Breast epithelium (tissue), 4 donors: ENCODE measurements at places on chromosomes 5 and 9. TPM values are rescaled to one million over a fixed set of nuclear protein-coding genes. Genes with fewer than 3 reads are reported as not detected.

- no peaks in the 10 kb centered on the region for H3K4me1 ChIP-seq
- DNase-seq, result no peak
- no peaks in the 10 kb centered on the region for H3K36me3 ChIP-seq
- H3K27ac ChIP-seq, result no peak overlapping the region
Measured at GRCh38 chr5:179187681-179188575, 127.8 kb downstream of the ZNF354C start.

DNA sequence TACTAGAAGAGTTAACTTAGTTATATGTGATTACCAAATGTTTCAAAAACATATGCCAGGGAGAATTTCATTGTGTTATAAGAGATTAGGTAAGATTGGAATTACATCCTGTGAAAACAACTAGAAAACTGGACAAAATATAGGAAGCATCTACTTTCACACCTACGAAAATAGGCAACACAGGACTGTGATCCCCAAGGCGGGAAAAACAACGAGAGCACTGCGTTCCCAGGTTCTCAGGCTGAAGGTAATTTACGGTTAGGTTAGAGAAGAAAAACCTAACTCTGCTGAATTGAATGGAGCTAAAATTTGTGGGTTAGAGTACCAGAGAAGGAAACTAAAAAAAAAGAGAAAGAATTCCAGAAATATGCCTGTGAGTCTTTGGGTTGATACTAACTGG, 28.4 kb downstream of the ACOT12 start:
- H3K27me3 ChIP-seq, result no peaks in the 10 kb centered on the region
- no peak overlapping the region for H3K4me3 ChIP-seq
- no peaks in the 10 kb centered on the region for H3K36me3 ChIP-seq
- no peak for DNase-seq
- H3K4me1 ChIP-seq, result no peaks in the 10 kb centered on the region

DNA sequence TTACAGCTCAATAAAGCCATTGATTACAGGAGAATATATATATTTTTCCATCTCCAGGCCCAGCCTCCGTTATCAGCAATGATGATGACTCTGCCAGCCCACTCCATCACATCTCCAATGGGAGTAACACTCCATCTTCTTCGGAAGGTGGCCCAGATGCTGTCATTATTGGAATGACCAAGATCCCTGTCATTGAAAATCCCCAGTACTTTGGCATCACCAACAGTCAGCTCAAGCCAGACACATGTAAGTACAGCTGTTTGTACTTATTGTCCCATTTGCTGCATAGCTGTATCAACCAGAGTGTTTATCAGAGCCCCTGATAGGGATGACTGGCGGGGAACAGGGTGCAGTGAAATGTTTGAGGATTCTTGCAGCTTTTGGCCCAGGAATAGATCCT, 197.7 kb downstream of the NTRK2 start:
- no peak for DNase-seq
- no peaks in the 10 kb centered on the region for H3K27me3 ChIP-seq
- H3K4me3 ChIP-seq, result no peak overlapping the region
- no peak overlapping the region for H3K27ac ChIP-seq

- H3K27ac ChIP-seq, result no peak overlapping the region
- no peaks in the 10 kb centered on the region for H3K4me1 ChIP-seq
- no peaks in the 10 kb centered on the region for H3K36me3 ChIP-seq
- DNase-seq, result no peak
- no peak overlapping the region for H3K4me3 ChIP-seq
Measured at GRCh38 chr5:6496207-6496584, 47.5 kb downstream of the UBE2QL1 start.

DNA sequence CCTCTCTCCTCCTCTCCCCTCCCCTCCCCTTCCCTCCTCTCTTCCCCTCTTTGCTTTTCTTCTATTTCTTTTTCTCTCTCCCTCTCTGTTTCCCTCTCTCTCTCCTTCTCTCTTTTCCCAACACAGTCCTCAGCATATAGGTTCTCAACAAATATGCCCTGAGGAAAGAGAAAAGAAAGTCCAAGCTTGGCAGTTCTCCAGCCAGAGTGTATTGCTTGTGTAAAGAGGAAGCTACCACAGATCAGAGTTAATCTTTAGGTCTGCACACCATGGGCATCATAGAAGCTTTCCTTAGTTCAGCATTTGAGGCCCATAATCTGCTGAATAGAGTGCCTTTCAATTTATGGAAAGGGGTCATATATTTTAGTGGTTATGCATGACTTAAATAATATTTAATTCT, 382.8 kb upstream of the WWC1 start:
- H3K27ac ChIP-seq, result no peak overlapping the region
- no peaks in the 10 kb centered on the region for H3K36me3 ChIP-seq
- H3K4me3 ChIP-seq, result no peak overlapping the region
- H3K27me3 ChIP-seq, result no peaks in the 10 kb centered on the region

DNA sequence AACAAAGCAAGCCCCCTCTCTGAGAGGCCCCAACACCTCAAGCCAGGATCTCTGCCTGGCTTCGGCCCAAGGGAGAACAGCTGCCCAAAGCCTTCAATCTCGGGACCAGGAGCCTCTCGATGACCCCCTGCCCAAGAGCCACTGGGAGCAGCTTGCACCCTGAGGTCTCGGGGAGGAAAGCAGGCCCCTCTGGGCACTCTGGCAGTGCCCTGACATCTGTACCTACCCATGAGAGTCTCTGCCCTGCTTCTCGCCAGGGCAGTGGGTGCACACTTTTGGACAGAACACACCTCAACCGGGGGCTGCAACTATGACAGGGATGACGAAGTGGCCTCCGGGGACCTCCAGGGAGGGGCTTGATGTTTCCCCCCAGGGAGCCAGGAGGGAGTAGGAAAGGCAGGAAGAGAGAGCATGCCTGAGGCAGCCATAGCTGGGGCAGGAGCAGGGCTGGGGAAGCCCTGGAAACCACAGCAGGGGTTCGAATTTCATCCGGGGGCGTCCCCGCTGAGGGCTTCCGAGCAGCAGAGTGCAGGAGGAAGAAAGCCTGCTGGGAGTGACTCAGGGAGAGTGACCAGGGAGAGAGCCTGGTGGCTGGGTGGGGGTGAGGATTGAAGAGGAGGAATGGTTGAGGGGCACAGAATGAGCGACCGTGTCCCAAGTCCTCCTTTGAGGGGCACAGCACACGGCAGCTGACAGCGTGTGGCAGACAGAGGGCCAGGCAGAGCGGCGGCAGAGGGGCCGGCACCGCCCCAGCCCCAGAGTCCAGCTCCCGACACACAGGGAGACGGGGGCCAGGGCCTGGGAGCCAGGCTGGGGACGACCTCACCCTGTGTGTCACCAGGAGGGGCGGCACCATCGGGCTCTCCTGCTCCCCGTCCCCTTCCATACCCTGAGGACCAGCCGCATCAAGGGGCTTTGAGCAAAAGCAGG, 1.8 kb downstream of the LPCAT1 start:
- no peak for DNase-seq
- H3K27me3 ChIP-seq, result no peaks in the 10 kb centered on the region
- H3K4me1 ChIP-seq, result no peaks in the 10 kb centered on the region

DNA sequence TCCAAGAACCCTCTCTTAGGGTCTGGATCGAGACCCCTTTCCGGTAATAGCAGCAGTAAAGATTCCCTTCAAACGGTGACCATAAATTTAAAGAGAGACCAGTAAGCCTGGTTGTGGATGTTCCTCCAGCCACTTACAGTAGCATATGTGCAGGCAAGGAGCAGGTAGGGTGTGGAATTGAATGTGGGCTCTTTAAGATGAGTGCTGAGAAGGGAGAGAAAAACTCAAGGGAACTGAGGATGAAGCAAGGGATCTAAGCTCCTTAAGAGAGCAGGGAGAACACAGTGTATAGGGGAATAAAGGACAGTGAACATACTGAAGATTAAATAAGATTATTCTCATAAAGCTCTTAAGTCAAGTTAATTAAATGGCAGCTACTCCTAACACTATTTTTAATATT, 51.3 kb downstream of the DPYSL3 start:
- peak overlapping the region; percentile 20 for H3K27ac ChIP-seq
- no peaks in the 10 kb centered on the region for H3K4me1 ChIP-seq
- no peak overlapping the region for H3K4me3 ChIP-seq
- DNase-seq, result no peak
- H3K27me3 ChIP-seq, result no peaks in the 10 kb centered on the region

DNA sequence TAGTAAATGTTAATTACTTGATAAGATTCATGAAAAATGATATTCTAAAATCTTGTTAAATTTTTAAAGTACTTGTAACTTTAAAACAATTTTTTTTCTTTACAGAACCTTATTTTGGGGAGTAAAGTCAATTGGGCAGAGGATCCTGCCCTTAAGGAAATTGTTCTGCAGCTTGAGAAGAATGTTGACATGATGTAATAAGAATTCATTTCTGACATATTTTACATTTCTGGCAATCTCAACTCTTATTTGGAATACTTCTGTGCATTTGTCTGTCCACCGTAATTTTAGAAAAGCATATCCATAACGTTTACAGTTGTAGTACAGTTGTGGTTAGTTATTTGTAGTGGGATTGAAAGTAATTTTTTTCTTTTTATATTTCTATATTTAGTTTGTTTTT, 20.2 kb downstream of the CENPH start:
- H3K4me1 ChIP-seq, result no peaks in the 10 kb centered on the region
- no peak overlapping the region for H3K27ac ChIP-seq
- no peaks in the 10 kb centered on the region for H3K27me3 ChIP-seq
- DNase-seq, result no peak
- no peaks in the 10 kb centered on the region for H3K36me3 ChIP-seq

GRCh38 chr5:140881889-140882590, at the start of gene PCDHA13:
Gene PCDHA13 (plus strand): TSS chr5:140882124. CDS start chr5:140882269, 145 bp downstream.
- no peak for DNase-seq
- H3K4me1 ChIP-seq, result no peaks in the 10 kb centered on the region
- no peaks in the 10 kb centered on the region for H3K36me3 ChIP-seq
- H3K4me3 ChIP-seq, result peak within 1 kb of the TSS; percentile 50

DNA sequence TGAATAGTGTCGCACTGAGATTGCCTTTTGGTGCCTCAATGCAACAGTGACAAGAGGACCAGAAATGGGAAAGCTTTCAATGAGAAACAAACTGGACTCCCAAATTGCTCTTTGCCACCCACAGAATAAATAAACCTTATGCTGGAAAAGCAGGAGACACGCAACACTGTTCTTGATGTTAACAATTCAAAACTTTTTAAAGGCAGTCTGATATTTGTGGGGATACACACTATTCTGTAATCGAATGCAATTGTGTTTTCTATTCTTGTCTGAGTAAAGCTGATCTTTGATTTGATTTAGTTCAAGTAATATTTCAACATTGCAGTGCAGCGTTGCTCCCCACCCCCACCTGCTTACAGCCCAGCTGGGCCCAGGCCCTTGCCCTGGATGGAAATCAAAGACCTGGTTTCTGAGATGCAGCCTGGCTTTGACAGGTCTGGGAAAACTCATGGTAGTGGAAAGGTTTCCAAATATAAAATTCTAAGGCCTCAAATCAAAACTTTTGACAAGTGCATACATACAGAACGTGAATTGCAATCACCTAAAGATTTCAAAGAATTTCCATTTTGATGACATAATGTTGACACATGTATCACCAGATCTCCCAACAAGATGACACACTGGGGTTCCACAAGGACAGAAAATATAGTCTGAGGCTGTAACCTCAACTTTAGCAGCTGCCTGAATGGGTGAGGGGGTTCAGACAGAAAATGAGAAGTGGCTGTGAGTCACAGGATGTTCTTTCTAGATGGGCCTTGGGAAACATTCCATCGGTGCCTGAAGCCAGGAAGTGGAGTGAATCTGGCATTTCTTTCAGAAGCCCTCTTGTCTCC, 55.1 kb downstream of the ABCA1 start:
- peak overlapping the region; percentile 29 for H3K27ac ChIP-seq
- H3K4me1 ChIP-seq, result peaks cover 4% of the 10 kb centered on the region
- H3K4me3 ChIP-seq, result no peak overlapping the region

GRCh38 chr5:5688925-5689310, 266.4 kb downstream of the ICE1 start:
- no peaks in the 10 kb centered on the region for H3K4me1 ChIP-seq
- H3K36me3 ChIP-seq, result no peaks in the 10 kb centered on the region
- no peak for DNase-seq
- no peak overlapping the region for H3K4me3 ChIP-seq
- H3K27me3 ChIP-seq, result no peaks in the 10 kb centered on the region

DNA sequence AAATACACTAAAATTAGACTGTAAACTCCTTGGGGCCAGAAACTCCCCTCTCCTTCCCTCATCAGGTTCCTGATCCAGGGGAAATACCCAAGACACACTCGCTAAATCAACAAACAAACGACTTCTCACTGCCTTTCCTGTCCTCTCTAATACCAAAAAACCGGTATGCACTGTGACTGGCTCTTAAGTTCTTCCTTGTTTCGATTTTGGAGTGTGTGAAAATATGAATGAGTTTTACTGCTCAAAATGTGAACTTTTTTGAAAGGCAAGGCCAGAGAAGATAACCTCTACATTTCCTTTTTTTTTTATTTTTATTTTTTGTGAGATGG, 81.1 kb upstream of the EPB41L4B start:
- no peak overlapping the region for H3K4me3 ChIP-seq
- H3K27me3 ChIP-seq, result no peaks in the 10 kb centered on the region
- DNase-seq, result no peak
- no peaks in the 10 kb centered on the region for H3K4me1 ChIP-seq
- no peak overlapping the region for H3K27ac ChIP-seq
- no peaks in the 10 kb centered on the region for H3K36me3 ChIP-seq

DNA sequence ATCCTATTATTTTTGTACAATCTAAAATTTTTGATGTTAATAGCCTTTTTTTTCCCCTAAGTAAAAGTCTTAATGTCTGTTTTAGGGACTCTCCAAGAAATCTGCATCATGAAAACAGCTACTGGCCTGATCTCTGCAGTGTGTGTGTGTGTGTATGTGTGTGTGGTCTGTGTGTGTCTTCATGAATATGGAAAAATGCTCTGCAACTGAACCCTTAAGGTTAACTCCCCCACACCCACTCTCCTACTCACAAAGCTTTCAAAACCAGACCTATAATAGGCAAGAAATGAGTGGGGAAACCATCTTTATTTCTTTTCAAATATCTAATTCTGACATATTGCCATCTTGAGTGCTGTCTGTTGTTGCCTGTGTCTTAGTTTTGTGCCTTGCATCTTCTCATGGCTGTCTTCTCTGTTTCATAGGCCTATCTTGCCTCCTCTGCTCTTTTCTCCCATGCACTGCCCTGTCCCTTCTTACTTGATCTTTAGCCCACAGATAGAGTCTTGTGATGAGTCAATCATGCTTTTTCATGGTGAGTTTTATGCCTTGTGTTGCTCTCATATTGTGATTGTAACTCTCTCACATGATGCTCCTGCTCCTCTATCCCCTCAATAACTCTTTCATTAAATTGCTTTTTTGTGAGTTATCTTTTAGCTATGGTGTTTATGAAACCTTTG, 68.3 kb downstream of the CHSY3 start:
- H3K4me3 ChIP-seq, result no peak overlapping the region
- H3K4me1 ChIP-seq, result no peaks in the 10 kb centered on the region
- no peak overlapping the region for H3K27ac ChIP-seq
- no peaks in the 10 kb centered on the region for H3K27me3 ChIP-seq
- H3K36me3 ChIP-seq, result no peaks in the 10 kb centered on the region

GRCh38 chr5:180790020-180790419, 12.6 kb downstream of the MGAT1 start:
- H3K4me3 ChIP-seq, result no peak overlapping the region
- H3K27me3 ChIP-seq, result no peaks in the 10 kb centered on the region
- peaks cover 19% of the 10 kb centered on the region for H3K4me1 ChIP-seq
- H3K36me3 ChIP-seq, result no peaks in the 10 kb centered on the region
- DNase-seq, result no peak
- peak overlapping the region; percentile 10 for H3K27ac ChIP-seq

GRM6 gene
- total RNA-seq, result not detected

KLF4 gene
- total RNA-seq, result 53.4 TPM

SIT1 gene
- total RNA-seq, result 3.2 TPM

FOXI1 gene
- total RNA-seq, result not detected

FAXDC2 gene
- total RNA-seq, result 43.9 TPM

C5orf22 gene
- 17.4 TPM for total RNA-seq

TNFSF15 gene
- total RNA-seq, result 2.0 TPM
